ENCODE measurements at places on chromosomes 3 and 15.

GRCh38 chr15:59295261-59296001, 77.2 kb downstream of the MYO1E start:
- DNase-seq = peak; percentile 35

DNA sequence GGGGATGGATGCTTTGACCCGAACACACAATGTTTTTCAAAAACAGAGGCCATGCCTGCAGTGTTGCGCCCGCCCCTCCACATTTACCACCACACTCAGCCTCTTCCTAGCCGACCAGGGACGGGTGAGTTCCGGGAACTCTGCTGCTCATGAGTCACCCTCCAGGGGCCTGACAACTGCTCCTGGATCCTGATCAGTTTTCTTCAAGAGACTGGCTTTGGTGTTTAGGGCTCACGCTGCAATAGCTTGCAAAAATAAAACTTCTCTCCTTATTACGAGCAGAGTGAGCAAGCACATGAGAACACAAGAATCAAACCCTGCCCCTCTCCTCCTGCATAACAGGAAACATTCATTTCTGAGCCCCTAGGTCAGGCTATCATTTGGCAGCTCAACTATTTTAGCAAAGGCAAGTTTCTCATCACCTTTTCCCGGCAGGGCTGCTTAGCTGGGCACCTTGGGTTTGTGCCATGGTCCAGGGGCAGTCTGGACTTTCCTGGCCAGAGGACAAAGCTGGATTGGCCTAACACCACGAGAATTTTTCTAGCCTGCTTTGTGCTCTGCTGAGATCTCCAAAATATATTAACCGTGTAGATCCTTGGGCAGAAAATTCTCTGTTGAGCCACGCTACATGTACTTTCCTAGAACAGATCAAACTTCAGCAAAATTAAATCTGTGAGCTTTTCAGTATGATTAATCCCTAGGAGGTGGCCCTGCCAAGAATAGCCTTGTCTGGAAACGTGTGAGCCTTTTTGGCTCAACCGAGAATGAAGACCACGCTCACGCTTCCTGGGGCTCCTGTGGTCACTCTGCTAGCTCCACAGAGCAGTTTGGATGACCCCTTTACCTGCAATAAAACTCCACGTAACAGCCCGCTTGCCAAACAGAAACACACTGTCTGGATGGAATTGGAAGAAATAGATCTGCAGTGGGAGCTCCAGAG, 52.7 kb upstream of the SPATA12 start:
- no peak for DNase-seq

DNA sequence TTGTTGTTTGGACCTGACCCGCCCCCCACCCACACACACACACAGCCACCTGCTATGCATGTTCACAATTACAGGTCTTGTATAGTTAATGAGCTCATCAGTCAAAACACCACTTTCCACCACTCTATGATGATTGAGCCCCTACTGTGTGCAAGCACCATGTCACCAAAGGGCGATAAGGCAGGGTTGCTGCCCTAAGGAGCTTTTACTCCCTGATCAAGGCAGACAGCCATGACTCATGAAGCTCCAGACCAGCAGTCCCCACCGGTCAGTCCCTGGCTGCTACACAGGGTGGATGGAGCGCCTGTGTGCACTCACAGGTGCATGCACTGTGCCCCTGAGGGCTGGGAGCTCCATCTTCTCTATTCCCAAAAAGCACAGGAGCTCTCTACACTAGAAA, 270.6 kb downstream of the CLSTN2 start:
- no peak for DNase-seq

GRCh38 chr3:101243285-101244211, 76.8 kb downstream of the IMPG2 start:
- DNase-seq = no peak

GRCh38 chr3:10628891-10629670, 123.7 kb upstream of the ATP2B2 start:
- no peak for DNase-seq

DNA sequence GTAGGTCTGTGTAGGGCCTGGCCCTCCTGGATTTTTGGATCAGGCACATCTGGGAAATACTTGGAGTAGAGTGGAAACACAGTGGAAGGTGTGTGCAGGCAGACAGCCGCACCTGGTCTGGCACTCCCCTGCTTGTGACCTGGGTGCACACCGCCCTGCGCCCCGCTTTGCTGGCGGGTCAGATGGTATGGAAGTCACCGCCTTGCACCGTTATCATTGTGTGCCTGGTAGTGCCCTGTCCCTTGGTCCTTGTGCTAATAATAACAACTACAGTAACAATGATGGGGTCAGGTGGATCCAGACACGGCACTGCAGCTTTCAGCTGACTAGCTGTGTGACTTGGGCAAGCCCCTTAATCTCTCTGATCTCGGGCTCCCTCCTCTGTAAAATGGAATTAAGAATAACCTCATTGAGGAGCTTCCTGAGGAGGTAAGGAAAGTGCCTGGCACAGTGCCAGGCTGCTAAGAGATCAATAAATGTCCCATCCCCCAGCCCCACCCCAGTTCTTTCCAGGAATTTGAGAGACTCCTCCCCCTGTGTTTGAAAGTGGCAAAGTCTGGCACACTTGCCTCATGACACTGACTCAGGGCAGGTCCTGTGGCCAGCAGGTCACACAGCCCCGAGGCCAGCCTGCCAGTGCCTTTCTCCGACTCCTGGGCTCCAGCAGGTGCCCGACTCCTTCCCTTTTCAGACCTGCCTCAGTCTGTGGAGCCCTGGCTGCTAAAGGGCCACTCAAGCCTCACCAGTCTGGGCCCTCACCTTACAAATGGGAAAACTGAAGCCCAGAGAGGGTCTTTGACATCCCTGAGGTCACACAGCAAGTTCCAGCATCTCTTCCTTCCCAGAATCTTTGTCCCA, 9.8 kb downstream of the ISG20 start:
- no peak for DNase-seq

GRCh38 chr3:172102123-172102882, 62.9 kb downstream of the FNDC3B start:
- DNase-seq = no peak

GRCh38 chr15:64720188-64720587, 55.2 kb downstream of the RBPMS2 start:
- no peak for DNase-seq

DNA sequence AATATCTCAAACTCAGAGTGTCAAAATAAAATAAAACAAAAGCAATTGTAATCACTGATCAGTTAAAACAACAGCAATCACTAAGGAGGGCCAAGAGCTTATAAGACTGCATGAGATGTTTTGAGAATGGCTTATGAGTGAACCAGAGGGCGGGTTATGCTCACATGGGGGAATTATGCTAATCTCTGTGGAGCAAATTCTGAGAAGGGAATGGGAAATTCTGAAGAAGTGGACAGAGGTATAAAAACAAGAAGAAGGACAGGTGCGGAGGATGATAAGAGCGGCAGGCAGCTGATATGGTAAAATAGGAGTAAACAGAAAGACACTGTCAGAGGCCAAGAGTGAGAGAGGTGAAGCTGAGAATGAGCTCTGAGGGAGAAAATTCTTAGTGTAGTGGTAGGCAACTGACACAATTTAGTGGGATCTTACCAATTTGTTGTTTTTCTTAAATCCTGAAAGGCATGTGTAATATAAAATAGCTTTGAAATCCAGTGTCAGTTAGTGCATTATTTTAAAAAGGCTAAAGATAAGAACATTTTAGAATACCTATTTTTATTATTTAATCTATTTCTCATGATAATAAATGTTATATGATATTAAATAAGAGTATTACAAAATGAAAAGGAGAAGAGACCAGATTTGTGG, 133.8 kb downstream of the SPATA16 start:
- no peak for DNase-seq

DNA sequence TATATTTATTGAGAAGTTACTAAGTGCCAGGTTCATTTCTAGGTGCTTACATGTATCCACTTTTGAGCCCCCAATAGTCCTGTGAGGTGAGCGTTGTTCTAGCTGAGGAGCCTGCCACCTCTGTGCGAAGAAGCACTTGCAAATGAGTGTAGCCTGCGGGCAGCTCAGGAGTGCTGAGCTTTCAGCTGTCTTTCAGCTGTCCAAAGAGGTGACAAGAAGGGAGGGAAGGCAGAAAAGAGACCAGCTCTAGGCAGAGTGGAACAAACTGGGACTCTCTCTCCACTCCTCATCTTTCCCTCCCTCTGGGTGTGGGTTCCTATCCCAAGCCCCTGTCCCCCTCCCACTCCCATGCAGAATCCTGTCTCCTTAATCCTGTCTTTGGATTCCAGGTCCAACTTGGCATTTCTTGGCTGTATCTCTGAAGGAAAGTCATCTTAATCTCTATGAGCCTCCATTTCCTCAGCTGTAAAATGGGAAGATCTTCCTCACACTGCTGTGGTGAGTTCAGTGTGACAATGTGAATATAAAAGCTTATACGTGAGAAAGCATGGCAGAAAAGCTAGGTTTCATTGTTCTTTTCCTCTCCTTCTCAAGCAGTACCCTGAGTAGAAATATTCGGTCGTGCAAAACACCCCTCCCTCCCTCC, 6.7 kb upstream of the SRP14 start:
- DNase-seq = no peak

DNA sequence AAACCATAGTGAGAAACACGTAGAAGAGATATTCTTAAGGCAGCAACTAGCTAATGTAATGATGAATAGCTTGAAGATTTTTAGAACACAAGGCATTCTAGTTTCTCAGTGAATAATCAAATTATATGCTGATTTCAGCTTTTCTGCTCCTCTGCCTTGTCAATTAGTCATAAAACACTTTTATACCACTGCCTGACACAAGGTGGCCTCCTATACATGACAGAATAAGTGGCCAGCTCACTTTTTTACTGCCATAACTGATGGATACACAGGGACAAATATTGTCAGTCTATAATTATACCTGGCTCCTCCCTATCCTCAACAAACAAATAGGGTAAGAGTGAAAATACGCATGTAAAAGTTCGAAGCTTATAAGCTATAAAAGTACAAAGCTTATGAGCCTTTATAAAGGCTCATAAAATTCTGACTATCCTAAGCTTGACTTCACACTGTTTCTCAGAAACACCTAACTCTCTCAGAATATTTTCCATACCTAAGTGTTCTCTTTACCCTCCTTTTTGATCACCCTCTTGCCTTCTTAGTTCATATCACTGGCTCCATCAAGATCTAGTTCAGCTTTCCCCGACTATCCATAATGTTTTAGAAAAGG, 81.6 kb downstream of the HERC1 start:
- peak; percentile 34 for DNase-seq

DNA sequence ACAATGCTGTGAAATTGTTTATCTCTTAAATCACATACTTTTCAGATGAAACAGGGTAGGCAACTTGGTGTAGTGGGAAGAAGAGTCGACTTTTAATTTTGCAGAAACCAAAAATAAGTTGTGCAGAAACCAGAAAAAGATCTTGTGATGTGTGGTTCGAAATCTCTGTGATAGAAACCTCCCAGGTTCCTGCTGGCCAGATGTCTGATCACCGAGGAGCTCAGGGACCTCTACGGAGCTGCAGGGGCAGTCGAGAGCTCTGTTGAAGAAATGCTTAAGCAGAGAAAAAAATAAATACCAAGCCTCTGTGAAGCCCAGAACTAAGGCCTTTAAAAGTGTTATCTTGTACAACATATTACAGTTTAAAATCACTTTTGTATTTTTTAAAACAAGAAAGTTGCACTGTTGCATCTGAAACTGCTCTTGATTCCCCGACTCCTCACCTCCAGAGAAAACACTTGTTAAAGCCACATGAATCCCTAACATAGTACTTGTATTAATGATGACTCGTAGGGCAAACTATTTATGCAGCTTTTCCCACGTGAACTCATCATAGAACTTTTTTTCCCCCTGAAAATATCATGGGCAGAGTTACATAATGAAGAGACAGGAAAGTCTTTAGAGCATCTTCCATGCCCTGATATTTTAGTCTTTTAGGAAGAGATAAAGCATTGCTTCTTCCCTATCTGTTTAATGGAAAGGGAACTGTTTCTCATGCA, 51.3 kb downstream of the CCK start:
- DNase-seq = no peak

DNA sequence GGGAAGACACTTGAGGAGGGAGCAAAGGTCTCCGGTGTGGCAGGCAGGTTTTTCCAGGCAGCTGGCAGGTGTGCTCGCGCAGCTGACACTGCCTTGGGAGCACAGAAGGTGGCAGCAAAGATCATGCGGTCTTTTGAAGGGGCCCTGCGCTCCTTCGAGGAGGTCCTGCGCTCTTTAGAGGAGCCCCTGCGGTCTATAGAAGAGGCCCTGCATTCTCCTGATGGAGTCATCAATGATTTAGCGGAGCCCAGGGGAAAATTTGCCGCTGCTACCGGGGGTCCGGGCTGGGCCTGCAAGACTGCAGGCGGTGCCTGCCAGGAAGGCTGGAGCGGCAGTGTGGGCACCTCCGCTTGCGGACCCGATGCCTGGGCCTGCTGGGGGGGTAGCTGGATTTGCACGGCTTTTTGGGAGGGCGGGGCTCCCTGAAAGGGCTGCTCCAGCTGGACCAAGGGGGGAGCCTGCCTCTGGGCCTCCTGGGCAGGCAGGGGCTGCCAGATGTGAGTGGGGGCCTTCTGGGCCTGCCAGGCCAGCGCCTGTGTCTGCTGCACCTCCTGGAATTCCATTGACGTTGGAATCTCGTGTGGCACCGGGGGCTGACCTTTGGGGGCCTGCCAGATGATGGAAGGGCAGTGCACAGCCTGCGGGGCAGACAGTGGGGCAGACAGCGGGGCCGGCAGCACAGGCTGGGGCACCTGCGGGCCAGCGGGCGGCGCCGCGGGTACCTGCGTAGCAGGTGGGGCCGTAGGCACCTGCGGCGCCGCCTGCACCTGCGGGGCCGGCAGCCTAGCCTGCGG, 2.1 kb downstream of the MAGEL2 start:
- DNase-seq = peak; percentile 18

GRCh38 chr3:41162541-41162940, 36.8 kb upstream of the CTNNB1 start:
- no peak for DNase-seq
